Cortex of kidney (tissue), 1 donor: ENCODE measurements at places on chromosomes 6 and 20.

- DNase-seq: no peak
These were observed 64.9 kb upstream of the BTBD3 start for GRCh38 chr20:11852811-11853210.

DNA sequence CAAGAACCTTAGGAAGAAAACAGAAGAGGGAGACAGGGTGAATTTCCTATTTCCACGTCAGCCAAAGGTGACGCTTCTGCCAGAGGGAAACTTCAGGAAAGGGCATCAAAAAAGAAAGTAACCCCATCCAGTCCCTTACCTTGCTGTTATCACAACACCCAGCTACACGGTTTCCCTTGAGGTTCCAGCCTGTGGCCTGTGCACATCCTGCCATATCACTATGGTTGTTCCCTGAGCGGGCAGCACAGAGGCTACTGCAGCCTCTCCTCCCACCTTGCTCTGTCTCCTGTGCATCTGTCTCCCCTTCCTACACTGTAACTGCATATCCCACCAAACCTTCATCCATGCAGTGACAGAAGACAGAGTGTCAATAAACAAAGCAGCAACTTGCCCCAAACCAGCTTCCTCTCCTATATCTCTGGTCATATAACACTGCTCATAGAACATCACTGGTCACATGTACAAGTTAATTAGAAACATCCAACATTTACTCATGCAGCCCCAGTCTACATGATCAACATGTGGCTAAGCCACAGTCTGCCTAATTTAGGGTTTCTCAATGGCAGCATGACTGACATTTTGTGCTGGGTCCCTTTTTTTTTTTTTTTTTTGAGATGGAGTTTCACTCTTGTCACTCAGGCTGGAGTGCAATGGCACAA lies 54.7 kb downstream of the GFOD1 start:
- no peak for DNase-seq

DNA sequence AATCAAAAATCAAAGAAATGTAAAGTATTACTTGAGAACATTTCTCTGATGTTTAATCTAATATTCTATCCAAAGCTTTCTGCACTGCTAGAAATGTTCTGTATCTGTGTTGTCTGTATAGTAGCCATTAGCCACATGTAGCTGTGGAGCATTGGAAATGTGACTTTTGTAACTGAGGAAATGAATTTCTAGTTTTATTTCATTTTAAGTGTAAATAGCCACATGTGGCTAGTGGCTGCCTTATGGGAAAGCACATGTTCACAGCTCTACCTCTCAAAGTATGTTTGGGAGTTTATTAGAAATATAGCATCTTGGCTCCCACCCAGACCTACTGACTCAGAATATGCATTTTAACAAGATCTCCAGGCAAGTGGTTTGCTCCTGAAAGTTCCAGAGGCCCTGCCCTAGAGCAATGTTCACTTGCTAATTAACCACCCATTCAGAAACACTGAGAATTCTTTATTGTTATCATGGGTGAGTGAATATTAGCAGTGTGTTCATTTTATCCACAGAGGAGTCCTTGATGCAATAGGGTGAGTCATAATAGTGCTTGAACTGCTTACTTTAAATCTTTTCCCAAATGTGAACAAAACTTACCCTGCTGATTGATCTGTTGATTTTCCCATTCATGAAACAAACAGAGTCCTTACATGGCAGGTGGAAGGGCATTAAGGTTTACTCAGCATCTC lies 282.7 kb downstream of the PLCB1 start:
- DNase-seq: no peak

GRCh38 chr6:104532462-104532861 lies 327.3 kb downstream of the HACE1 start:
- DNase-seq: no peak

- no peak for DNase-seq
These were observed 56.5 kb upstream of the DST start for GRCh38 chr6:56699066-56699654.

GRCh38 chr6:20566109-20566508 lies 31.9 kb downstream of the CDKAL1 start:
- no peak for DNase-seq

- no peak for DNase-seq
These were observed 148.2 kb downstream of the ERMARD start for GRCh38 chr6:169899481-169900145.

DNA sequence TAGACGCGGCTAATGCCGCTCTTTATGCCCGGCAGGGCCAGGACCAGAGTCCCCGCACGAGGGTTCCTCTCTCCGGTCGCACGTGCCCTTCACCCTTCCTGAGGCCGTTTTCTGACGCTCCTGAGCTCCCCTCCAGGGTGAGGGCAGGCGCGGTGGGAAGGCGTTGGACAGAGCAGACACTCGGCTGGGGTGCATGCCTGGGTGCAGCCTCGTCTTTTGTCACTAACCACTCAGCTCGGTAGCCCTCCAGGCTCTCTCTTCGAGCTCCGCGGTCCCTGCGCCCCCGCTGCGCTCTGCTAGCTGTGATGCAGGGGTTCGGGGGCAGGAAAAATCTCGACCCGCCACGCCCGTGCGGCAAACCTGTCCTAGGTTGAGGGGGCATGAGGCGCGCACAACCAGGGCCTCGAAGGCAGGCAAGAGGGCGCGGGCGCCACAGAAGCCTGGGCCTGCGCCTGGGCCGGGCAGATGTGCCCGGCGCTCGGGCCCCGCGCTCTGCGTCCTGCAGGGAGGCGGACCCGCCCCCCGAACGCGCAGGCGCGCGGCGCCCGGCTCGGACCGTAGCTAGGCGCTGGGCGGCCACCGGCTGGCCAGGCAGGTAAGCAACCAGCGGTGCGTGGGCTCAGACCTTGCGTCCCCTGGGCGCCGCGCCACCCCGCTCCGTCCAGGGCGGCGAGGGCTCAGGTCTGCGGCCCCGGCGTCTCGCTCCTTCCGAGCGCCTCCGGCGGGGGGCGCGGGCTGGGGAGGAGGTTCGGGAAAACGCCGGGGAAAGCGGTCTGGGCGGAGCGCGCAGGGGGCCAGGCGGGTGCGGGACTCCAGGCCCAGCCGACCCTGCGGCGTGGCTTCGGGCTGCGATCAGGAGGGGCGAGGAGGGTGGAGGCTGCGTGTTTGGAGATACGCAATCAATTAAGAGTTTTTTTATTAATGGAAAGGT lies at the start of gene L3MBTL1:
L3MBTL1 (plus strand) TSS at position 548 of the 931 bp plus-strand sequence. CDS start 5,807 bp downstream, outside the sequence.
- no peak for DNase-seq

DNA sequence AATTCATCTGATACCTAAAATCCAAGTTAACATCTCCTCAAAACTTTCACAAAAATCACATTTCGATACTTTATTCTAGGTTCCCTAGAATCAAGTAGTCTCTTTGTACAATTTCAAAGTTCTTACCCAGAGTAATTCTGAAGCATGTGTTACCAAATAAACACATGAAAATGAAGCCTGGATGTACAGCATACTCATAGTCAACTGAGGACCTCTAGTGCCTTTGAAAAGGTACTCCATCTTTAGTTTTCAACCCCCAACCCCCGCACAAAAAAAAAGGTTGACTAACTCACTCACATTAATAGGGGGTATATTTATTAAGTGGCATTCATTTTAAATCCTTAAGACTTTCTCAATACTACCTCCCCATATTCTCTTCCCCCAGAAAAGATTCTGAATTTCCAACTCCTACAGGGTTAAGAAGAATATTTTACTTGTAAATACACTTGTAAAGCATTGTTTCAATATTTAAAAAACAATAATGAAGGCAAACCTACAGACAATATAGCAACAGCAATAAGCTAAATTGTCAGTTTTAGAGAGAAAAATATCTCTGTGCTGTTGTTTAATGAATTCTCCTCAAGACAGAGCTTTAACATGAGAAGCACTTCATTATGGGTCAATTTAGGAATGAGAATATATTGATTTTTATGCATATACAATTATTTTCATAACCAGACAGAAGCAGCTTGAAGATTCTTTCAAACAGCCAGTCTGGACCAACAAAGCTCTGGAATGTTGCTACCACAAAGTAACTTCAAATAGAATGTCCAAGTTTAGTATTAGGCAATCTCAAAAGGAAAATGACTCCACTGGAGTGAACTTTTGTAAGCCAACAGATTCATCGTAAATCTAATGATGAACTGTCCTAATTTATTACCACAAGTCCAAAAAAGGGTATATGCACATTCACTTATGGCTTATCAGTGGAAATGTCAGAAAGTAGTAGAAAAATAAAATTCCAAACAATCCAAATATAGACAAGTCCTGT lies 3.3 kb downstream of the PLN start:
- DNase-seq: no peak

DNA sequence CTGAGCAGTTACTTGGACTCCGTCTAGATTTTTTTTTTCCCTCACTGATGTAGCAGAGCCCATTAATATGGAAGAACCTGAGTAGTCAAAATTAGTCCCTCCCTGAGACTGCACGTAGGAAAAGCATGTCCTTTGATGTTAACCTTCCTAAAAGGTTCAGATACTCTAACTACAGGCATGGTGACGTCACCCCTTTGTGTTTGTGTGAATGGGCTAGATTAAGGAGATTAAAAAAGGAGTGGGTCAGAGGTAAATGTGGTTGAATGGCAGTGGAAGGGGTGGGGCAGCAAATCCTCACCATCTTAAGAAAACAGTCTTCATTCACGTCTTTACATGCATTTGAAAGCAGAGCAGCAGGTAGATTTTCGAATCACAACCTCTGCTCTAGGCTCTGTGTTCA lies 521.1 kb downstream of the TFAP2B start:
- no peak for DNase-seq

GRCh38 chr20:11845340-11845739 lies 72.4 kb upstream of the BTBD3 start:
- no peak for DNase-seq

GRCh38 chr6:112202639-112203341 lies 51.6 kb downstream of the LAMA4 start:
- no peak for DNase-seq

- no peak for DNase-seq
These were observed 35.6 kb upstream of the GATA5 start for GRCh38 chr20:62511300-62511914.

DNA sequence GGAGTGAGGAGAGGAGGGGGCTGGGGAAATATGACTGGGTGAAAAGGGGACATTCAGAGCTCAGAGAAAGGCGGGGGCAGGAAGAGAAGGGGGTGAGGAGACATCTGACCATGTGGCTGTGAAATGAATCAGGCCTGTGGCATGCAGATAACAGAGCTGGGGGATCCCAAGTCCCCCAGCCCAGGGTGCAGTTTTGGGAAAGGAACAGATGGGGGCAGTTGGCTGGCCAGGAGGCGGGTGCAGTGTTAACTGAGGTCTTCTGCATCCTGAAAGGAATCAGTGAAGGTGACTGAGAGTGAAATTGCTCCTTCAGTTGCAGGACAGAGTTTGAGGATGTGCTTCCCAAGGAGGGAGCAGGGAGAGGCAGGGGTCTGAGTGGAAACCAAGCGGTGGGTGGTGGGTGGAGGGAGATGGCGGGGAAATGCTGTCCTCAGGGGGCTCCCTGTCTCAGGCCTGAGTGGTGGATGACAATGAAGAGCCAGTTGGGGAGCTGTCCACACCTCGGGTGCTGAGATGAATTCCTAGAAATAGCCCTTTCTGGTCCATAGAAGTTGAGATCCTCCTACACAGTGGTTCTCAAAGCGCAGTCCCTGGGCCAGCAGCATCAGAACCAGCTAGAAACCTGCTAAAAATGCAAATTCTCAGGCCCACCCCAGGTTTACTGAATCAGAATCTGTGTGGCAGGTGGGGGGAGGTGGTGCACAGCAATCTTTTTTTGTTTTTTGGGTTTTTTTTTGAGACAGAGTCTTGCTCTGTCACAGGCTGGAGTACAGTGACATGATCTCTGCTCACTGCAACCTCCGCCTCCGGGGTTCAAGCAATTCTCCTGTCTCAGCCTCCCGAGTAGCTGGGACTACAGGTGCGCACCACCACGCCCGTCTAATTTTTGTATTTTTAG lies 26.0 kb upstream of the CCDC167 start:
- DNase-seq: no peak

- DNase-seq: no peak
These were observed 271.6 kb downstream of the FARS2 start for GRCh38 chr6:5532941-5533340.

GRCh38 chr6:12749531-12750379 lies 33.2 kb downstream of the PHACTR1 start:
- DNase-seq: no peak

GRCh38 chr6:113857556-113858479 lies 673 bp downstream of the MARCKS start:
- DNase-seq: no peak

- no peak for DNase-seq
These were observed 96.8 kb upstream of the SOX4 start for GRCh38 chr6:21496706-21497105.

GRCh38 chr6:69816026-69816425 lies 19.2 kb upstream of the LMBRD1 start:
- DNase-seq: no peak

- DNase-seq: no peak
These were observed 1001.9 kb upstream of the FLRT3 start for GRCh38 chr20:15339264-15339663.

DNA sequence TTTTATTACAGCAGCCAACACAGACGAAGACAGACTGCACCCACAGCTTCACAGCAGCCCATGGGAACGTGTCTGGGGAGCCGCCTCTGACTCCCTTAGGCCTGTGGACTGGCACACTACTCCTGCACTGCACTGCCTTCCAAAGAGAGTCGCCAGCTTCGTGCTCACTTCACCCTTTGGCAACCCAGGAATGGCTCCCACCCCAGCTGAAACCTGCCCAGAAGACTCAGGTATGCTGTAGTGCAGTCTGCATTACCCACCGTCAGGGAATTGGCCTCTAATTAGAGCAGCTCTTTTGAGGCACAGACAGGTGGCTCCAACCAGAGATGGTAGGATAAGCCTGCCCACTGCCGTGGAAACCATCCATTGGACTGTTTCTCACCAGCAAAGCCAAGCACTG lies 39.9 kb upstream of the FRMD1 start:
- no peak for DNase-seq

- DNase-seq: no peak
These were observed 104.7 kb upstream of the TMEM170B start for GRCh38 chr6:11432713-11433450.

- DNase-seq: no peak
These were observed 110.2 kb downstream of the TBXT start for GRCh38 chr6:166057431-166057830.

- no peak for DNase-seq
These were observed 1.0 kb downstream of the SRXN1 start for GRCh38 chr20:651713-652614.

DNA sequence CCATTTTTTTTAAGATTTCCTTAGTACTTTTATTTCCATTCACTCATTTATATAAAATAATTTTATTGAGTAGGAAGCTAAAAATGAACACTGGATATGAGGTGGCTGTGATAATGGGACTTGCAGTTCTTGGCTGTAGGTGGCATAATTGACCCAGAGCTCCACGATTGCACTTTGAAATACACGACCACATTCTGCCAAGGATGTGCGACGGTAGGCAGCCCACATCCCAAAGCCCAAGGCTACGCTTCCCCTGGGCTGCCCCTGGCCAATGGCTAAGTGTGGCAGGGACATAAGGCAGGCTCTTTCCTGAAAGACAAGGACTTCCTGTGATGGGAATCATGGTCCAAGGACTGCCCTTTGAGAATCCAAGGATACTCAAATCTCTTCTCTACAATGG lies 43.7 kb upstream of the ADTRP start:
- no peak for DNase-seq

- no peak for DNase-seq
These were observed 772 bp downstream of the SESN1 start for GRCh38 chr6:109093732-109094415.
